Right hindlimb (tissue), 1 donor: ENCODE measurements at places on chromosomes 13 and 19.

DNA sequence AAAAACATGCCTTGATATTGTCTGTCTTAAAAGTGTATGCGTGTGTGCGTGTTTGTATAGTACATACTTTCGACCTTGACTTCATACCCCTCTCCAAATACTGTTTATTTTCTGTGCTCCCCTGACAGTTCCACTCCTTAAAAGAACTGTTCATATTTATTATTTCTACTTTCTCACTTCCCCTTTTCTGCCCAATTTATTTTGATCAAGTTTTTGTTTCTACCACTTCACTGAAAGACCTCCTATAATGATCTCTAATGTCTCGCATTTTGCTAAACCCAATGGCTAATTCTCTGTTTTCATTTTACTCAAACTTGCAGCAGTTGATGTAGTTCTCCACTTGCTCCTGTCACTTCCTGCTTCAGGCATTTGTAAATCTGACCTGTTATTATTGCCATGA, 426.1 kb upstream of the KLF12 start:
- DNase-seq = no peak

DNA sequence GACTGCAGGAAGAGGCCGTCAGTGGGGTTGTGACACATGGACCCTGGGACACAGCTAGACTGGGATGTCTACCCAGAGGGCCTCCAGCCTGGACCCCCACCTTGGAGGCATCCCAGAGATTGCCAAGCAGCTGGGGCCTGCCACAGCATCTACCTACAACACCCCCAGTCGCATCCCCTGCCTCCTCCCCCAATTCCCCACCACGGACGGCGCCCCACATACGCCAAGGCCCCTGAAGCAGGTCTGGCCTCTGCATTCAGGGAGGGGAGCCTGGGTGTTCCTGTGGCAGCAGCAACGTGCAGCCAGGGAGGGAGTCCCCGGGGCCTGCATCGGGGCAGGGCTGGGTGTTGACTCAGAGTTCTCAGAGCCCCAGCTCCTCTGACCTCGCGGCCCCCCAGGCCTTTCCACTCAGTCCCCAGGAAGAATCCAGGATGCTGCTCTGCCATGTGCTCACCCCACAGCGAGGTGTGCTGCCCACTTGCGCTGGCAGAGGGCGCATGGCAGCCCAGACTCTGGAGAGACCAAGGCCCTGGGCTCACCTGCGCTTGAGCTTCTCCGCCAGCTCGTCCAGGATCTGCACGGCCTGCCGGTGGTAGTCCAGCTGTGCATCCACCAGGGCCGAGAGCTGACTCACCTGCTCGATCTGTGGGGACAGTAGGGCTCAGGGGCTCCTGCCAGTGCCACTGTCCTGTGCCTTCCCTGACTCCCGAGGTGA, 19.6 kb downstream of the MPND start:
- no peak for DNase-seq

- no peak for DNase-seq
Observed at GRCh38 chr19:343941-344624, 513 bp downstream of the MIER2 start.

GRCh38 chr19:17565611-17566010, 10.2 kb downstream of the COLGALT1 start:
- no peak for DNase-seq

DNA sequence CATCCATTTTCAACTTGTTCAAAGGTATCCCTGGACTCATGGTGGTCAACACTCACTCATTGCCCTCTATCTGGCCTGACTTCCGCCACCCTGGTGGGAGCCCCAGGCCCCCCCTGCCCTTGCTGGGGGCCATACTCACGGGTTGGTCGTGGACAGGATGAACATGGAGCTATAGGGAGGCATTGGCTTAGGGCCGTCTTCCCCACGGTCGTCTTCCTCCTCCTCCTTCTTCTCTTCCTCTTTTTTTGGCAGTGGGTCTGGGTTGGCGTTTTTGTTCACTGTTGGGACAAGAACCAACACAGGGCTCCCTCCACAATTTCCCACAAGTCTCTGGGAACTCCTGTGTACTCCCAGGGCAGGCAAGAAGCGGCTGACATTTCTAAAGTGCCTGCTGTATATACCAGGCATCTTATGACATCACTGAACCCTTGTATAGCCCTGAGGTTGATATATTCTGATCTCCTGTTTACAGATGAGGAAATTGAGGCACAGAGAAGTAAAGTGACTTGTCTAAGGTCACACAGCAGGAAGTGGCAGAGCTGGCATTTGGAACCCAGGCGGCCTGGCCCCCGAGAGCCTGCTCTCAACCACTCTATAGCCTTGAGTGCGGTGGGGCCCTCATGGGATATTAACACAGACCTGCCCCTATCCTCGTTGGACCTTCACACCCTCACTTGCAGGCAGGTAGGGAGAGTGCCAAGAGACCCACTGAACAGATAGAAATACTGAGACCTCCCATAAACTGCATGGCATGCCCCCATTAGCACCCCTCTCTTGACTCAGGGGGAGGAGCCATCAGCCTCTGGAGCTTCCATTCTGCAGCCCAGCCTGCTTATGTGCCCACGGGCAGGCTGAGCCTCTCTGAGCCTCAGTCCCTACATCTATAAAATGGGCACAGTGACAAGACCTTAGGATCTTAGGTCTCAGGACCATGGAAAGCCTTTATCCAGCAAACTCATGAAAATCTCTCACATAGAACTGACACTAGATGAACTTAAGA, 135.0 kb downstream of the IER2 start:
- DNase-seq = no peak

- no peak for DNase-seq
Observed at GRCh38 chr19:32674153-32674930, 638 bp downstream of the ANKRD27 start.

DNA sequence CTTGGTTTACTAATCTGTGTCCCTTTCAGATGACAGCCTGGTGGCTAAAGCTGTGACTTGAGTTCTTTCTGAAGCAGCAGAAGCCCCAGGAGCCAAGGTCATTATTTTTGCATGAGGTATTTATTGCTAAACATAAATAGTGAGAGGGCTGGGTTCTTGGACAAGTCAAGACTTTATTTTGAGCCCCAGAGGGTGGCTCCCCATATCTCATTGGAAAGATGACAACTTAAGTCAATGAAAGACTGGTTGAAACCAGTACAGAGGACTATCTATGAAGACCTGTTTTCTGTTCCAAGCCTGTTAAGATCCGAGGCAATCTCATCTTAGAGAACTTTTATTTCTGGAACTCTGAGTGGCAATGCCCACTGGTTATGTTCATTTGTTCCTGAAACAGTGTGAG, 14.4 kb upstream of the ERICH6B start:
- DNase-seq = no peak

GRCh38 chr19:35898499-35898809, 1.9 kb downstream of the NFKBID start:
- DNase-seq = no peak

DNA sequence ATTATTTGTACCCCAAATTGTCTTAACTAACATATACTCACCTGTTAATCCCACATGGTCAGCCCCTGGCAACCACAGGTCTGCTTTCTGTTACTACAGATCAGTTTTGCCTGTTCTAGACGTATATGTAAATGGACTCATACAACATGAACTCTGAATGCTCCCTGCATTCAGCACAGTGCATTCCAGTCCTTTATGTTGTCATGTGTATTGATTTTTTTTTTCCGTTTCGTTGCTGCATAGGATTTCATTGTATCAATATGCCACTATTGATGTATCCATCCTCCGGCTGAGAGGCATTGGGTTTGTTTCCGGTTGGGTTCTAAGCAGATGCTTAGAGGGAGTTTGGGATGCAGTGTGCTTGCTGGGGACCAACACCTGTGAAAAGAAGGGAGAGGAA, 36.1 kb upstream of the TNFRSF19 start:
- DNase-seq = no peak

DNA sequence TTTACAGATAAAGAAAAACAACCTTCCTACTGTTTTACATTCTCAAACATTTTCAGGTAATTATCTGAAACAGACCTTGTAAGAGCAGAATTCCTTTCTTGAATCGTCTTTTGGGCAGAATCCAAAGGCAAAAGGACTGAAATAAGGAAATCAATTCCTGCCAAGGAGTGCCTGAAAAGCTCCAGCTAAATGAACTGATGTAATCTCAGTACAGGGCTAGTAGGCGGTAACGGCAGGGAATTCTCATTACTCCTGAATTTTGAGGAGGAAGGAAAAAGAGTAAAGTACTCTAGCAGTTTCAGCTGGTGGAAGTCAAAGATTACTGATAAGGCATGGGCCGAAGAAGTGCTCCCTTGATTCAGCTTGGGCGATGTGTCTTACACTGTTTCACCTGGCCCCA, 168.4 kb downstream of the PCDH9 start:
- DNase-seq = no peak

DNA sequence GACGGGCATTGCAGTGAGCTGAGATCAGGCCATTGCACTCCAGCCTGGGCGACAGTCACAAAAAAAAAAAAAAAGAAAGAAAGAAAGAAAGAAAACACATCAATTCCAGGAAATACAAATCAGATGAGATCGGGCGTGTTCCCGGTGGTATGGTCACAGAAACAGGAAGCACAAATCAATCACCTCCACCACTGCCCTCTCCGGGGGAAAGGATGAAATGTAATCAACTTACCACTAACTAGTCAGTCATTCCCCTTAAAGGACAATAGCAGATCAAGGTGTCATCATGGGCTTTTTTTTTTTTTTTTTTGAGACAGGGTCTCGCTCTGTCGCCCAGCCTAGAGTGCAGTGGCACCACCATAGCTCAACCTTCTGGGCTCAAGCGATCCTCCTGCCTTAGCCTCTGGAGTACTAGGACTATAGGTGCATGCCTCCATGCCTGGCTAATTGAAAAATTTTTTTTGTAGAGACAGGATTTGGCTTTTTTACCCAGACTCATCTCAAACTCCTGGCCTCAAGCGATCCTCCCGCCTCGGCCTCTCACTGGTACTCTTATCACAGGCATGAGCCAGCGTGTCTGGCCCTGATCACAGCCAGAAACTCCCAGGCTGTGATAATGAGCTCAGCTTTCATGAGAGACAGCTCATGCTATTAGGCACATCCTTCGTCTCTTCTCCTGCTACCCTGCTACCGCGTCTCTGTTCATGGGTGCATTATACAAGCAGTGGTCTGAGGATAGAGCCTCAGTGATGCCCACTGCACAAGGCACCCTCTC, 6.8 kb upstream of the DPRX start:
- DNase-seq = no peak

DNA sequence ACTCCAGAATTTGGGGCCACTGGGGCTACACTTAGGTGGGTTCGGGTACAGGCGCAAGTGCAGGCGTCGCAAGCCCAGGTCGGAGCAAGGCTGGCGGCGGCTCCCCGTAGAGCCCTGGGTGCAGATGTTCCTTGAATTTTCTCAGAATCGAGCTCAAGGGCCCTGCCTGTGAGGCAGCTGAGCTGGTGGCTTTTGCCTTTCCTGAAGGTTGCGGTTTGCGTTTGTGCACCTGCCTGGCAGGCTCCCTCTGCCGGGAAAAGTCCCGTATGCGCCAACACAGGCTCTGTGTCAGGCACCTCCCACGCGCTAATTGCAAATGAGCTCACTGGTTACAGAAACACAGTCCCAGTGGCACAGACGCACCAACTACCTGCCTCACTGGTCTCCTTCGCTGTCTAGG, 5.9 kb downstream of the DOHH start:
- DNase-seq = no peak

GRCh38 chr19:2441096-2441752, 13.8 kb upstream of the TIMM13 start:
- no peak for DNase-seq

DNA sequence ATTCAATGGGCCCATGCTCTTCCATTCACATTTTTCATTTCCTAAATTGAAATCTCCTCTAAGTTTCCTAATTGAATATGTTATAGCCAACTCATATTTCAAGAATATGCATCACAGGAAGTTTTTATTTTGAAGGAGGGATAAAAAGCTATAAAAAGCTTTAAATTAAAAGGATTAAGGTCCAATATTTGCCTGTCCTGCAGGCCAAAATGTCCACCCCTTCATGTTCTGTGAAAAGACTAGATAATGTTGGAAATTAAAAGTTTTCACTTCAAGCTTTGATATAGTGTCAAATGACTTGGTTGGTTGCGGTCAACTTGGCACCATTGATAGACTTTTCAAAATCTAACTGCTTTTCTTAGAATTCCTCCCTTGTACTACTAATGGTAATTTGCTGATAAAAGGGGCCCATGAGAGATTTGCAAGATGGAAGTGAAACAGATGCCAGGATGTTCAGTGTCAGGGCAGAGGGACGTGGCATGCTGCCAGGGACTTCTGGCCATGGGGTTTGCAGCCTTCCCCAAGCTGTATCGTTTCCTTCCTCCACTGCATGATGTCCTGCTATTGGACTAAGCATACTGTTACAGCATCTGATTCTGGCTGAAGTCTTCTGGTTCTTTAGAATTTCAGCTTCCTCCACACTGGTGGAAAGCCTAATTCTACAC, 547.3 kb upstream of the MIR17HG start:
- peak; percentile 64 for DNase-seq

GRCh38 chr13:24407844-24408243, 98.5 kb downstream of the C1QTNF9 start:
- no peak for DNase-seq

GRCh38 chr19:1860042-1860775, 3.2 kb downstream of the KLF16 start:
- peak; percentile 89 for DNase-seq

GRCh38 chr19:622666-623065, 10.7 kb downstream of the POLRMT start:
- DNase-seq = no peak

- no peak for DNase-seq
Observed at GRCh38 chr13:20696073-20696472, 7.4 kb upstream of the IL17D start.

GRCh38 chr13:27482983-27483382, 32.6 kb upstream of the MTIF3 start:
- no peak for DNase-seq

DNA sequence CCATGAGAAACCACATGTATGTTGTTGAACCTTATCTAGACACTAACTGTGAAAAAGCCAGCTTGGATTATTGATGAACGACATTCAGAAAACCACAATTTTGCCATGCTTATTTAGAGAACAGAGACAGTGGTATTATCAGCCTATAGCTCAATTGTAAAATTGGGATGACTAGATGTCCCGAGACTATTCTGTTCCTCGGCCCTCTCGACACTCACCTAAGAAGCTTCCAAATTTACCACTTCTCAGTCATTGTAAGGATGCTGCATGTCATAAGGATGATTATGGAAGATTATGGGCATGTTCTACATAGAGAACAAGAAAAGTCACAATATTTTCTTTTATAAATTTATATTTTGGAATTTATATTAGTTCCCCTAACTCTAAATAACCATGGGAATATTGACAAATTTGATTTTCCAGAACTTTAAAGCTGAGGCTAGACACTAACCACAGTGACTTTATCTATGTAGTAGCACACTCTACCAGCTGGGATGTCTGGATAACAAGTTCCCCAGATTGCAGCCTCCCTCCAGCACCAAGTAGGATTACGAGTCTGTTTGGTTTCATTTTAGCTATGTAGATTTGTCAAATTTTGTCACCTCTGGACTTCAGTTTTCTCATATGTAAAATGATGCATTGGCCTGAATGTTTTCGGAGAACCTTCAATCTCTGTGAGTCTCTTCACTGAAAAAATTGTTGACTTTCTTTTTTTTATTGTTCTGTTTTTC, 513.6 kb downstream of the IRS2 start:
- DNase-seq = no peak

- DNase-seq = no peak
Observed at GRCh38 chr13:40377783-40378182, 288.7 kb downstream of the FOXO1 start.
